ENCODE measurements at places on chromosomes 3 and 15.

GRCh38 chr3:54131026-54131605 is 8.8 kb downstream of the CACNA2D3 start:
- DNase-seq, result no peak

DNA sequence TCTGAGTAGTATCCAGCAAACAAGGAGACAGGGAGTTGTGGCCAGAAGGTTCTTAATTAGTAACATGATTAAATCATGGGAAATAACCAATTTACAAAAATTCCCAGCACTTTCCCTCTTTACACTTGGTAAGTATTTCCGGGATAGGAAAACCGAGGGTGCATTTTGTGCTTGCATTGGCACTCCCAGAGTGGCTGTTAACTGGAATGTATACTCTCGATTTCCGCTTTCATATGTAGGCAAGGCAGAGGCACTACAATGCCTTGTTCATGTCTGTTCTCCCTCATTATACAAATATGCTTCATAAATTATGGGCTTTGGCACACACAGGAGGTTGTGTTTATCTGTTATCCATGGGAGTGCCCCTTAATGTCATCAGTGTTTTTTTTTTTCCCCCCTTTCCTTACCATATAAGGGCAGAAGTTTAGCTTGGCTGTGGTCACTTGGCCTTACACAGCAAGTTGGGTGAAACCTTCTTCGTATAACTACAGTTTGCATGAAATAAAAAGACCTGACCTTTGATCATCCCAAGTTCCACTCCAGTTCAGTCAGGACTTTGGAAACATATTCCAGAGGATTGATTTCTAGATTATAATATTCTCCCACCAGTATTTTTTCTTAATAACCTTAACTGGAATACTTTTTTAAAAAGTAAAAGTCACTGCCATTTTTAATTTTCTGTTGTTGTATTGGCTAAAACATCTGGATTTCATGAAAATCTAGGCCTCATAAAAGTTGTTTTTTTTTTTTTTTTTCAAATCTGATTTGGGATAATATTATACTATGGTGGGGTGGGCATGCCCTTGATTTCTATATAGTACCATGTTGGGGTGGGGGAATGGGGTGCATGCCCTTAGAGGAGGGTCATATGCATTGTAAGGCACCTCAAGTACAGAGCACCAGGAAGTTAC is 8.9 kb downstream of the TPM1 start:
- DNase-seq, result peak; percentile 43

DNA sequence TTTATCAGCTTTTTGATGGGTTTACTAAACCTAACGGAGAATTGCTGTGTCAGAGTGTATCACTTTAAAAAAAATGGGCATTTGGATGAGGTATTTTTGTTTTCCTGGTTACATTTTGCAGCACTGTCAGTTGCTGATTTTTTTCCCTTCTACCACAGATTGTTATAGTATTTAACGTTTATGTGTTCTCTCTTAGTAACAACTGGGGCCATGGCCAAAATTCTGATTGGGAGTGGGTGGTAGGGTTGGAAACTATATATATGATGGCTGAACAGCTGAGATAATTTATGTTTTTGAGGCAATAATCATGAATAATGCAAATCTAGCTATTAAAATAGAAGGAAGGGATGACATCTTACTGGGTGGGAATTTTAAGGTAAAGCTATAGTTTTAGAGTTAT is 229.4 kb upstream of the SUCLG2 start:
- DNase-seq, result no peak

GRCh38 chr15:80925597-80926059 is 64.0 kb downstream of the MESD start:
- no peak for DNase-seq

All from NCI-H2029 treated with DMSO at 0.1 percent for 48 hours (cell line).